ENCODE measurements at places on chromosomes 4 and X.

- DNase-seq = peak; percentile 50
These were observed 52.9 kb downstream of the SUPT20HL2 start for GRCh38 chrX:24260842-24261550.

- DNase-seq = peak; percentile 88
These were observed 19.6 kb downstream of the RCHY1 start for GRCh38 chr4:75494563-75494962.

DNA sequence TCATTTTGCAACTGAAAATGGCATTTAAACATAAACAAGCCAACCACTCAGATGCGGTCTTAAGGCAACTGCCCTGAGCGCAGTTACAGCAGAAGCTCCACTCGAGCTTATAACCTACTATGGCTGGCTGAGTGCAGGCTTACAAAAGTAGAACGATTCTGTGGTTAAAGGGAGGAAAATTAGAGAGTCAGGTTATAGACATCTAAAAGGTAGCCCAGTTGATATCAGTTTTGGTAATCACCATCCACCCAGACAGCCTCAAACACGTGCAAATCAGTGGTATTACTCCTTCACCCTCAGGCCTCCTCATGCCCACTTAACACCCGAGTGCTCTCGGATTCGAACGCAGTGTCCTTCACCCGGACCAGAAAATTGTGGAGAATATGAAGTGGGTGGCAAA is 3.1 kb downstream of the LEF1 start:
- DNase-seq = no peak

- DNase-seq = no peak
These were observed 18.6 kb upstream of the ADRA2C start for GRCh38 chr4:3747581-3747904.

- DNase-seq = no peak
These were observed 115.0 kb upstream of the RASGEF1B start for GRCh38 chr4:81586706-81587105.

- DNase-seq = peak; percentile 24
These were observed 2.7 kb downstream of the ABCD1 start for GRCh38 chrX:153727123-153727931.

DNA sequence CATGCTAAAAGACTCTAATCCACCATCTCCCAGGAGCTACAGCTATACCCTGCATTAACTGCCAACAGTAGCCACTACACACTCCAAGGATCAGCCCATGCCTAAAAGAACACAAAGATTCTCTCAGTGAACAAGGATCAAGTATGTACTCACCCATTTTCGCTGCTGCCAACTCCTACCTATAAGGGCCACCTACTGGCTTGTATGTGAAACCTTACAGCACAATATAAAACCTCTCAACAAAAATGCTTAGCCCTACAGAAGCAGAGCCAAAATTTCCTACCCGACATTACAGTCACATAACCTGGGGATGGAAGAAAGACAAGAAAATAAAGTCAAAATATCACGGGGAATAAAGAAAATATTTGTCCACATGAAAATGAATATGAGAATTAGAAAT is 562.8 kb upstream of the POU3F4 start:
- DNase-seq = no peak

- DNase-seq = peak; percentile 80
These were observed 91.5 kb downstream of the ELOVL6 start for GRCh38 chr4:110106931-110107296.

GRCh38 chr4:55297346-55297745 is 48.7 kb upstream of the SRD5A3 start:
- DNase-seq = peak; percentile 20

DNA sequence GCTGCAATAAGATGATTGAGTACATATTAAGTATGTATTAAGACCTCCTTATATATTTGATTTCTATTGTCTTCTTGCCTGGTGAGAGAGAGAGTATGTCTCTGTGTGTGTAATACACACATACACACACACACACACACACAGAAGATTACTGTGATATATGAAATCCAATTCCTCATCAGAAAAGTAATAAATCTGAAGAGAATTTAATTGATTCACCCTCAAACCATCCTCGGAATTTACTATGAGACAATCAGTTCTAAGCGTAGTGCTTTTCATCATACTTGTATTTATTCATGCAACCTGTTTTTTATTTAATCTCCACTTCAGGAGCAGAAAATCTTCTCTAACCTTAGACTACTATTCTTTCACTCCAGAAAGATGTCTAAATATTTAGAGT is 62.3 kb upstream of the TLL1 start:
- no peak for DNase-seq

GRCh38 chr4:89136525-89136924 is 25.2 kb downstream of the TIGD2 start:
- peak; percentile 42 for DNase-seq

- no peak for DNase-seq
These were observed 368.2 kb upstream of the NR3C2 start for GRCh38 chr4:148810461-148810860.

DNA sequence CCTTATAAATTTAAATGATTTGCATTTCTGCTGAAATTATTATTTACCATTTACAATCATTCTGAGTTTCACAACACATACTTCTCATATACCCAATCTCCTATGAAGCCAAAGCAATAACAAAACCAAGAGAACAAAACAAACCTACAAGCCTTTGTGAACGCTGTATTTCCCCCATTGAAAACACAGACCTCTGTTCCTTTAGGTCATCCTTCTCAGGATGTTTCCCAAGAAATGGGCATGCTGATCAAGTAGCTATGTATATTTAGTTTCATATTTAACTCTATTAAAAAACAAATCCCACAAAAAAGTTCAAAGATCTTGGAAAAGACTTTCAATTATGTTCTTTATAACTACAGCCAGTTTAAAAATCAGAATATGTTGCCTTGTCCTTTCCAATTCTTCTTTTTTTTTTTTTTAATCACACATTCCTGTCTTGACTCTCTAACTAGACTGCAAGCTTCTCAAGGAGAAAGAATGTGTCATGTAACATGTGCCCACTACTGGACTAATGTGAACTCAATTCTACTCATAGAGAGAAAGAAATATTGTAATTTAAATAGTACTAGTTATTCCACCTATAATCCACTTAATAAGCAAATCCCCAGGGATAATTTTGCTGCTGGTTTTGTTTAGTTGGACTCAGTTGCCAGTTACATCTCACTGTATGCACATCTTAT is 84.3 kb upstream of the PRSS48 start:
- peak; percentile 49 for DNase-seq

DNA sequence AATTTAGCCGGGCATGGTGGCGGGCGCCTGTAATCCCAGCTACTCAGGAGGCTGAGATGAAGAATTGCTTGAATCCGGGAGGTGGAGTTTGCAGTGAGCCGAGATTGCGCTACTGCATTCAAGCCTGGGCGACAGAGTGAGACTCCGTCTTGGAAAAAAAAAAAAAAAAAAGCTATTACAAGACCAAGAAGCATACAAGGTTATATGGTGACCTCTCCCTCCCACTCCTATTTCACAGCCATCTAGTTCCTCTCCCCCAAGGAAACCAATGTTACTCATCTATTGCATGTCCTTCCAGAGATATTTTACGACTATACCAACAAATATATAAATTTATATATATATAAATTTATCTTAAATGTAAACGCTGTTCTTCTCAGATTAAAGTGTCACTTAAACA is 3.2 kb downstream of the SLC9A7 start:
- DNase-seq = no peak

DNA sequence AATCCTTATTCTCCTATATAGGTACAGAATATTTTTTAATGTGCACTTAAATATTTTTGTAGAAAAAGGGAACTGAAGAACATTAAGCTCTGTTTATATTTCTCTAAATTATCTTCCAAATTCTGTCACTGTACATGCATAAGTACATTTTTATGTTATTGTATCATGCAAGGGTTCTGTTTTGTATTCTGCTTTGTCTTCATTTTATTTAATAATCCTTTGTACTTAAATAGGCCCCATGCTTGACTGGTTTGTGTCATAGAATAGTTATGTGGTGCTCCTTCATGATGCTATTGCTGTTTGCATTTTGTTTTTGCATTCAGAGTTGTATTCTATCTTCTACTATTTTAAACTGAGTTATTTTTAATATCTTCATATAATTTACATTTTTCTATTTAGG is 111.9 kb upstream of the EDNRA start:
- DNase-seq = peak; percentile 66

- no peak for DNase-seq
These were observed 30.9 kb upstream of the ELF2 start for GRCh38 chr4:139207873-139208403.

GRCh38 chr4:88381123-88381522 is 2.5 kb downstream of the HERC6 start:
- no peak for DNase-seq

DNA sequence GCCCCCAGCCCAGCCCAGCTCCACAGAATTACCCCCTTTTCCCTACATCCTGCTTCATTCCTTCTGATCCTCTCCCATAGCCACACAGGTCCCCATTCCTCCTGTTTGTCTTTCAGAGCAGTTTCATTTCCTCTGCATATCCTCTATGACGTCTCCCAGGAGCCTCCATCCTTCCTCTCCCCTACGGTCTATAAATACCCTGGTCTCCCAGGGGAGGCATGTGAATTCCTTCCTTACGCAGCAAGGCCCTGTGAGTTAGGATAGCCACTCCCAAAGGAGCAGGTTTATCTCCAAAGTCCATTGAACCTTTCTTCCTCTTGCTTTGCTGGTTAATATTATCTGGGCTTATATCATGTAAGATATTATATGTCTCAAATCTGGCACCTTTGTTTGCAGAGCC is 8.4 kb upstream of the APLN start:
- peak; percentile 24 for DNase-seq

GRCh38 chrX:46665232-46666152 is 91.9 kb downstream of the CHST7 start:
- DNase-seq = no peak

DNA sequence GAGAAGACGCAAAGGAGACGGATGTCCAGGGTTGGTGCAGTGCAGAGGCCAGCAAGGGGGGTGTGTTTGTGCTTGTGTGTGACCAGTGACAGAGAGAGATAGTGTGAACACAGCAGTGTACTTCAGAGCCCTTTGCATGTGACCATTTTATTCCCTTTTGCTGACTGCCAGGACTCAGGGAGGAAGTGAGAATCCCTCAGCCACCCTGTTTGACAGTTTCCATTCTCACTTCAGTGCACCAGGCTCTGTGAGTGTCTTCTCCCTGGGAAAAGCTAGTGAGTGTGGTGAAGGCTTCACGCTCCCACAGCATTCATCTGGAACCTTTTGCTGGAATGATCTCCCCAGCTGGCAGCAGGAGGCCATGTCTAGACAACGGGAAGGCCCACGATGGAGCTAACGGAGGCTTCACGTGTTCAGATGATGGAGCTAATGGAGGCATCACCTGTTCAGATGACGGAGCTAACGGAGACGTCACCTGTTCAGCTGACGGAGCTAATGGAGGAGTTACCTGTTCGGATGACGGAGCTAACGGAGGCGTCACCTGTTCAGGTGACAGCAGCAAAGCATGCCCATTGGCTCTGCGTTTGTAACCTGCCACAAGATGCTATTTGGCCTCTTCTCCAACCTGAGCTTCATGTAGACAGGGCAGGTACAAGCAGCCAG is 195.4 kb downstream of the AFAP1 start:
- DNase-seq = no peak

- no peak for DNase-seq
These were observed 165.1 kb downstream of the VSIG4 start for GRCh38 chrX:65874765-65875164.

GRCh38 chr4:34935739-34936138 is 1308.6 kb downstream of the ARAP2 start:
- no peak for DNase-seq

DNA sequence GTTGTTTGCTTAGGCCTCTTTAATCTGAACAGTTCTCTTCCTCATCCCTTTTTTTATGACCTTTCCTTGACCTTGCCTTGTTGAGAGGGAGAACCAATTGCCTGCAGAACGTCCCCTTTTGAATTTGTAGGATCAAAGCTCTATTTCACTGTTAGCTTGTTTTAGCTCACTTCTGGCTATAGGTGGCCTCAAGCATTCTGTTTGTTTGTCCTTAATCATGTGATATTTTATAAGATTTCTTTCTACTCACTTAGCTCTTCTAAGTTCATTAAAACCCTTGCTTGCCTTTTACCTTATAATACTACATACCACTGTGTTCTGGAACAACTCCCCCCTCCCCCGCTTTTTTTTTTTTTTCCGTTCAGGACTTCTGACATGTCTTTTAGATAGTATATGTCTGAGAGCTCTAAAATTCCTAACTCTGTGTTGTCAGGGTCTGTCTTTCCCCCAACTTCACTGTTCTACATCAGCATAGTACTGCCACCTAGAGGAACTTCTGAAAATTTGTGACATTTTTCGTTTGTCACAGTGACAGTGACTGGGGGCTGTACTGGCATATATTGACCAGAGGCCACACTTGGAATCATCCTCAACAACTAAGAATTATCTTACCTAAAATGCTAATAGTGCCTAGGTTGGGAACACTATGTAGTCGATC is 128.5 kb downstream of the LARP7 start:
- DNase-seq = peak; percentile 12

DNA sequence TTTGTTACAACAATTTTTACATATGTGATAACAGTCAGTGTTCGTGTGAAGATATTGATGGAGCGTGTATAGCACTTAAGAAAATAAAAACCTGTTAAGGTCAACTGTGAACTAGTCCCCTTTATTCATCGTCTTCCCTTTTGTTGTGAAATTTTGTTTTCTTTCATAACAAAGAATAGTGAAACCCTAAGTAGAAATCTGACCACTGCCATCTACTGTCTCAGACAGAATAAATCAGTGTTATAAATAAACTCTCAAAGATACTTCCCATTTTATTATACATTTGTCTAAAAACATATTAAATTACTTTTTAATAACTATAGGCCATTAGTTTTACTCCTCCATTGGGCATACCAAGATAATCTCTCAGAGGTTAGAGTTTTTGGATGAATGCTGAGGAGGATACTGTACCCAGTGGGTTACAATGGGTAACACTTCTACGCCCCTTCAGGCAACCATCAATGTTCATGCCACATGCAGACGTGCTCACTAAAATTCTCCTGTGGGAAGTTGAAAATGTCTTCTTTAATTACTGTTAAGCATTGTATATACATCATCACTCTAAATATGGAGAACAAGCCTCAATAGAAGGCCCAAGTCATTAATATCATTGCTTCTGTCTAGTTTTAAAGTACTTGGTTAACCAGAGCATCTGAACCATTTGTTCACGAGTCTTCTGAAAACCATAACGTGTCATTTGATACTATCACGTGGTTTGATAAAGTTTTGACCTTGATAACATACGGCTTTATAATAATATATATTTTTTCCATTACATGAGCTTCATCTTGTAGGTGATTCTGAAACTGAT is 171.2 kb downstream of the TMA16 start:
- no peak for DNase-seq

GRCh38 chrX:137566746-137567679 is 1.1 kb downstream of the ZIC3 start:
- DNase-seq = no peak
